Activated B cell treated with CpG ODN at 0.5 μM for 24 hours (primary cell): ENCODE measurements at places on chromosomes 7 and 10.
A peak's percentile ranks its signal among the peaks of the same experiment; 100 is the strongest.

DNA sequence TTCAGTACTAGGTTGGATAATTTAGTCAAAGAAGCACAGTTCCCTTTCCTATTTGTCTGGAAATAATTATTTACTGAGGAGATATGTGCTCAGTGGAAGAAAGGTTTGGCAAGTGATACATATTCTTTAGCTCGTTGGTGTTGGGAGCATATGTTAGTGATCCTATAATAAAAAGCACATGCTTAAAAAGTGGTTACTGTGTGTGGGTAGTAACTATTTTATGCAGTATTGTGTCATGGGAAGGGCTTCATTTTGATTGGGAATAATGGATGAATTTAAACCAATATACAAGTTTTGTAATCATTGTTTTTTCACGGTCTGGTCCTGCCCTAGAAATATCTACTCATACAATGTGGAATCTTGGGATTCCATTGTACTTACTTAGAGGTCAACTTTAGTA lies 188.7 kb upstream of the PPP1R3A start:
- no peak for DNase-seq

GRCh38 chr10:124465777-124466488 lies 4.3 kb downstream of the LHPP start:
- no peak for DNase-seq

- no peak for DNase-seq
Measured at GRCh38 chr7:155236386-155236785, 61.3 kb upstream of the INSIG1 start.

GRCh38 chr7:68504716-68505115 lies 1093.6 kb upstream of the AUTS2 start:
- no peak for DNase-seq

DNA sequence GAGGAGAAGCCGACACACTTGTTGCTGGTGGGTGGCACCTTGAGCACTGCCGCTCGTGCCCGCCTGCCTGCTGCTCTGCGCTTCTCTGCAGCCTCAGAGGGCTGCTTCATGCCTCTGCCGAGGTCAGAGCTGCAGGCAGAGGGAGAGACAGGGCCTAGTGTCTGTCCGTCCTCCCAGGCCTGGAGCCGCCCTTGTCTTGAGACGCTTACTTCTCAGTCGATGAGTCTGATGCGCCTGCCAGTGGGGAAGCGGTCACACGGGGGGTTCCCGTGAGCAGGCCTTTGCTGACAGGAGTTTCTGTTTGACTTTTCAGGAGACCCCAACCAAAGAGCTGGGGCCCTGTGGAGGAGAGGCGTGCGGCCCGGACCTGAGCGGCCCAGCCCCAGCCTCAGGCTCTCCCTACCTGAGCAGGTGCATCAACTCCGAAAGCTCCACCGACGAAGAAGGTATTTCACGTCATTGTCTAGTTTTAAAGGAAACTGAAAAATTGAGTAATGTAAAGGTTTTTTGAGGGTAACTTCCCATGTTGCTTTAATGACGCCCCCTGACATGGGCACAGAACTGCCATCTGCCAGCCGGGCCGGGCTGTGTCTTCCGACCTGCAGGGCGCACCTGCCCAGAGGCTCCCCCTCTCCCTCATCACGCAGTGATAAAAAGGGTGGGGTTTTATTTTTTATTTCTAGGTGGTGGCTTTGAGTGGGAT lies 7.8 kb upstream of the BHLHA15 start:
- peak; percentile 55 for DNase-seq

GRCh38 chr10:124639646-124640045 lies 104.5 kb downstream of the FAM53B start:
- no peak for DNase-seq

DNA sequence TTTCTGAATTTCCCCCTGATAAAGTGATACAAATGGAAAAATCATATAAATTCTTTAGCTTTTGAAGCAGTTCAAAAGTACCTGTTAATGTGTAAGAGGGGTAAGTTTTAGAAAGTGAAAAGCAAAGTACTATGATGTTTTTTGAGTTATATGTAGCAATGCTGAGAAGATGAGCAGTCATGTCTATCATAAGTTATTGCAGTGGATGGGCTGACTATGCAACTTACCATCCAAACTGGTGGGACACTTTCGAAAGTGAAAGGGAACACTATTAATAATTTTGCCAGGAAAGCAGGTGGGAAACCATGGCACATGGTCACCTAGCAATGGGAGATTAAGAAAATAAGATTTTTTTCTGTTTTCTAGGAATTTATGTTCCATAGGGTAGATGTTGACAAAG lies 4.1 kb downstream of the MINPP1 start:
- DNase-seq, result no peak

- no peak for DNase-seq
Measured at GRCh38 chr7:85600395-85600794, 413.5 kb upstream of the SEMA3D start.

- DNase-seq, result no peak
Measured at GRCh38 chr7:91338226-91339020, 74.2 kb downstream of the FZD1 start.

- DNase-seq, result no peak
Measured at GRCh38 chr10:125158275-125158600, 2.1 kb downstream of the CTBP2 start.

DNA sequence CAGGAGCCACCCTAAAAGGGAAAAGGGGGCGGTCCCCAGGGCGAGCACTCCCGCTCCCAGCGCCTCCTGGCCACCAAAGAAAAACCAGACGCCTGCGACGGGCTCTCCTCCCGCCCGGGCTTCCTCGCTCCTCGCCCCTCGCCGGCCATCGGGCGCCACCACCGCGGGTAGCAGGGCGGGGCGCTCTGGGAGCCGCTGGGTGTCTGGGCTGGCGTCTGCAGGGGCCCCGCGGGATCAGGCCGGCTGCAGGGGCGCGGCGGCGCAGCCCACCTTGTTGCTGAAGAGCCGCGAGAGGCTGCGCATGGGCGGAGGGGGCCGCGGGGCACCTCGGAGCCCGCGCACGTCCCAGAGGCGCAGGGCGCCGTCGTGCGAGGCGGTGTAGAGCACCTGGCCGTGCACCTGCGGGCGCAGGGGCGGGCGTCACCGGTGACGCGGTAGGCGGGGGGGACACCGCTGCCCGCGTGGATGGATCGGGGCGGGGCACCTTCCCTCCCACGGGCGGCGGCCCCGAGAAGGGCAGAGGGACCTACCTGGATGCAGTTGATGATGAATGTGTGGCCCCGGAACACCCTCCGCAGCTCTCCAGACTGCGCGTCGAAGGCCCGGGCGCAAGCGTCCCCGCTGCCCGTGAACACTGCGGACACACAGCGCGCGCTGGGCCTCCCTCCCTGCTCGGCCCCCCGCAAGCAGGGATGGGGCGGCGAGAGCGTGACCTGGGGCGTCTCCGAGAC lies 28.3 kb downstream of the WDR86 start:
- DNase-seq, result peak; percentile 57

- DNase-seq, result no peak
Measured at GRCh38 chr10:102341038-102341688, 54.3 kb upstream of the NFKB2 start.

- no peak for DNase-seq
Measured at GRCh38 chr7:121133444-121133843, 144.9 kb downstream of the CPED1 start.

- peak; percentile 62 for DNase-seq
Measured at GRCh38 chr7:24573554-24574338, 494 bp downstream of the PALS2 start.

GRCh38 chr10:18005781-18006456 lies 54.2 kb downstream of the SLC39A12 start:
- DNase-seq, result no peak

DNA sequence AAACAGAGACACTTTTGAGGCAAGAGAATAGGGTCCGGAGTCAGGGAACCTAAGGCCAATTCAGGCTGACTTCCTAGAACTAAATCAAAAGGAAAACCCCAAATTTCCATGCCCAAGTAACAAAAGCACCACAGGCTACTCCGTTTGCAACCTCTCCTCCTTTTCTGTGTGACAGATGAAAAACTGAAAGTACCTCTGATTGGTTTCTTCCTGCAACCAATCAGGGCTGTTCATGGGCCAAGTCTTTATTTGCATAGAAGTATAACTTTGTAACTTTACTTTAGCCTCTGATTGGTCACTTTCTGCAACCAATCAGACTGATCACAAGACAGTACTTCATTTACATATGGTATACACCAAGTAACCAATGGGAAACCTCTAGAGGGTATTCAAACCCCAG lies 239.9 kb upstream of the KCND2 start:
- DNase-seq, result no peak

DNA sequence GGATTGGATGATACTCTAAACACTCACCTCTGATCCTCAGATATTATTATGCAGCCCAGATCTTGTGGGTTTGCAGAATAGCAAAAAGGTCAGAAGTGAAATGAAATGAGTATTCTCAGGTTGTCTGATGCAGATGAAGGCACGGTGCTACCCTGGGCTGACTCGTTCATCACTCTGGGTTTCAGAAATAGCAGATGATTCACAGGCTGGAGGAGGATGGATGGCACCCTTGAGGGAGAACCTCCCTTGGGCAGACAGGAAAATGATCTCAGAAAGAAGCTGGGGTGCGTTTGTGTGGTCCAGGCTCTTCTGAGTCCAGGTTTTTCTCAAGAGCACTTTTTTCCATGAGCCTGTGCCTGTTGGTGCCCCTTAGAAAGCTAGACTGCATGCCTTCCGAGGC lies 515.8 kb upstream of the MKI67 start:
- no peak for DNase-seq

DNA sequence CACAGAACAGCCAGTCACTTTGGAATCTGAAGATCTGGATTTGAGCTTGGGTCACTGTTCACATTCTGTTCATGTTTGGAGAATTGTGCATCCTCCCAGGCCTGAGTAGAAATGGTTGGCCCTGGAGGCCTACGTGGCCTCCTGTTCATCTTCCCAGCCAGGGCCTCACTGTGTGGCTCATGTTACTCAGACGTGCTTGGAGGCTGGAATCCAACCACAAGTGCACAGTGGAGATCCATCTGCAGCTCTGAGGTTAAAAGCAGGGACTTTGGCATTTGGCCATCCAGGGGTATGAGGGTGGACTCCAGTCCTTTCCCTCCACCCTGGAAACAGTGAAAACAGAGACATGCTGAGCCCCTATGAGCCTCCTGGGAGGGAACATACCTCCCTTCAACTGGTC lies 709.0 kb upstream of the IGFBP3 start:
- no peak for DNase-seq

DNA sequence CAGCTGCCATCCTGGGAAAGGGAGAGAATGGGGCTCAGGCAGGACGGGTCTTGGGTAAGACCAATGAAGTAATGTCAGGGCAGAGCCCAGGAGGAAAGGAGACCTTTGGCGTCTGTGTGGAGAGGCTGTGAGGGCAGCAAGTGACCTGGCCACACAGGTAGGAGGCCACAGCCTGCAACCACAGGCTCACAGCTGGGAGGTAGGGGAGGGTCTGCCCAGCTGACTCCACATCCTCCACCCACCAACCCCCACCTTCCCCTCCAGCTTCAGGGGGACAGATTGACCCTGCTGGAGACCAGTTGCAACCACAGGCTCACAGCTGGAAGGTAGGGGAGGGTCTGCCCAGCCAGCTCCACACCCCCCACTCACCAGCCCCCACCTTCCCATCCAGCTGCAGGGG lies 262.2 kb upstream of the TCERG1L start:
- DNase-seq, result no peak
